BJ (cell line): ENCODE measurements at places on chromosomes 5 and 9.
A peak's percentile ranks its signal among the peaks of the same experiment; 100 is the strongest.

DNA sequence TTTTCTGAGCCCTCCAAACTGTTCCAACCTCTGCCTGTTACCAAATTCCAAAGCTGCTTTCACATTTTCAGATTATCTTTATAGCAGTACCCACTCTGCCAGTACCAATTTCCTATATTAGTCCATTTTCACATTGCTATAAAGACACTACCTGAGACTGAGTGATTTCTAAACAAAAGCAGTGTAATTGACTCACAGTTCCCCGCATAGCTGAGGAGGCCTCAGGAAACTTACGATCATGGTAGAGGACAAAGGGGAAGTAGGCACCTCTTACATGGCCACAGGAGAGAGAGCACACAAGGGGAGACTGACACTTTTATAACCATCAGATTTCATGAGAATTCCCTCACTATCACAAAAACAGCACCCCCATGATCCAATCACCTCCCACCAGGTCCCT, 105.0 kb downstream of the DTWD2 start:
- DNase-seq, result no peak

GRCh38 chr5:89350684-89351083, 467.7 kb upstream of the MEF2C start:
- no peak for DNase-seq

- no peak for DNase-seq
Measured at GRCh38 chr5:167995844-167996425, 295.5 kb upstream of the WWC1 start.

DNA sequence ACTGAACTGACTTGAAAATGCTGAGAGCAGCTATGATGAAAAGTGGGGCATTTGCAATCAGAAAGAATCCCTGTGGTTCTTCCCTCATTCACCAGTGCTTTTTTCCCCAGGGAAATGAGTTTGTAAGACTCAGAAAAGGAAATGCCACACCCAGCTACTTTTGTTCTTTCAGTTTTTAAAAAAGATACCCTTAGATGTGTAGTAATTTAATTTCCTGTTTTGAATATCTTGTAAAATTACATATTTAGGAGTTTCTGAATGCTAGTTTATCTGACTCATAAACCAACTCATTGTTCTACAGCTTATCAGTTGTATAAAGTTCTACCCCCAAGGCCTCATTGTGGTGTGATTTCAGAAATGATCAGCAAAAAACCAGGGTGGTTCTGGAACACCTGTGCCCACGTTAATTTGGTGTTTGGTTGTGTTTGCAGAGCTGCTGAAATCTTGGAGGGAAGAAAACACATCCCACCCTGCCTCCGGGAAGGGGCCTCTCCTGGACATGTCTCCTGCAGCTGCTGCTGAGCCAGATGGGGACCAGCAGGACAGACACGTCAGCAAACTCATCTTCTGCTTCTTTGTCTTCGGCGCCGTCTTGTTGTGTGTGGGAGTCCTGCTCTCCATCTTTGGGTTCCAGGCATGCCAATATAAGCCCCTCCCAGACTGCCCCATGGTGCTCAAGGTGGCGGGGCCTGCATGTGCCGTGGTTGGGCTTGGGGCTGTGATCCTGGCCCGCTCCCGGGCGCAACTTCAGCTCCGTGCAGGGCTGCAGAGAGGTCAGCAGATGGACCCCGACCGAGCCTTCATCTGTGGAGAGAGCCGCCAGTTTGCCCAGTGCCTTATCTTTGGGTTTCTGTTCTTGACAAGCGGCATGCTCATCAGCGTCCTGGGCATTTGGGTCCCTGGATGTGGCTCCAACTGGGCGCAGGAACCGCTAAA, 2.8 kb downstream of the TMEM171 start:
- DNase-seq, result peak; percentile 26

DNA sequence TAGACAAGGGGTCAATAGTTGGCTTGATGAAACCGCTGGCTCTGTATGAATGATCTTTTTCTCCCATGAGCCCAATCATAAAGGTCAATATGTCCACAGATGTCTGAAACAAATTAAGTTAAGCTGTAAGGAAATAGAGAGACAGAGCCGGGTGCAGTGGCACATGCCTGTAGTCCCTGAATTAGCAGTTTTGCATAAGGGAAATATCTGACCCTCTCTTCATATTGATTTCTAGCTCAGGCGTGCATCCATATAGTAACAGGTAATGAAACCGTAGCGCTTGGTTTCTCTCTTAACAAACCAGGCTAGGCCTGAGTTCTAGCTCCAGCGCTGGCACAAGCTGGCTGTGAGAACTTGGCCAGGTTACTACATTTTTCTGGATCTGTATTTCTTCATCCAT, 118.1 kb upstream of the ERCC6L2 start:
- no peak for DNase-seq

GRCh38 chr5:167061695-167062094, 1229.8 kb upstream of the WWC1 start:
- no peak for DNase-seq

- DNase-seq, result peak; percentile 85
Measured at GRCh38 chr5:181223058-181223728, at the start of gene TRIM41. Gene TRIM41, plus strand, starts transcription at chr5:181223281. Its CDS starts 719 bp downstream, at chr5:181224000.

DNA sequence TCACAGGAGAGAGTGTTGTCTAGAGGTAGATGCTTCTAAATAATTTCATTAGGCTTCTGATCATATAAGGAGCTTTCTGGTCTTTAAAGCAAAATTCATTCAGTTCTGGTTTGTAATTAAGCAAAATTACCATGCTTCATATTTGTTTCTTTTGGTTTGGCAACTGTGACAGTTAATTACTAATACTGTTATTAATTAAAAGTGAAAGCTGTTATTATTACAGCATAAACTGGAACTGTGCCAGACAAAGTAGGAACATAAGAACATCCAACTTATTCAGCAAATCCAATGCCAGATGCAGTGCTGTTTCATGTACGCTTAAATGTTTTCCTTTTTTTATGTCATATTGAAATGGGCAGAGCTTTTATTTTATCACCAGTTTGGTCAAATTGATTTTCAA, 70.4 kb upstream of the DAB2 start:
- DNase-seq, result no peak

DNA sequence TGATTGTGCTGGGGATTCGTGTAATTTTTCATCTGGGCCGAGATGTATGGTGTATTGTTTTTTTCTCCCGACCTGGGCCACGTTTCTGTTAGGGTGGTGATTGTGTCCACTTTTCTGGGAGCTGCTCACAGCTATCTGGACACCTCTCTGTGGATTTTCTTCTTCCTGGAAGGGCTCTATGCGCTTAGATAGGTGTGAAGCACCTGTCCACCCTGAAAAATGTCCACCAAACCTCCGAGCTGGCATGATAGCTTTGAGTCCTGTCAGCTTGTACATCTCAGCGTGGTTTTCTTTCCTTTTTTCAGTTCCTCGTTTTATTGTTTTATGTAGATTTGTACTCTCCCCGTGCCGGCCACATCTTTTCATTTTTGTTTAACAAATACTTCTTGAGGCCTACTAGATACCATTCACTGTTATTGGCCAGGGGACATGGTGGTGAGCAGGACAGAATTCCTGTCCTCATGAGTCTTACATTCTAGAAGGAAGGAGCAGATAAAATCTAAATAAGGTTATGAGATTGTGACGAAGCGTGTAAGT, 1.1 kb downstream of the UGCG start:
- DNase-seq, result no peak

- DNase-seq, result no peak
Measured at GRCh38 chr5:7014611-7015010, 301.4 kb downstream of the TENT4A start.

DNA sequence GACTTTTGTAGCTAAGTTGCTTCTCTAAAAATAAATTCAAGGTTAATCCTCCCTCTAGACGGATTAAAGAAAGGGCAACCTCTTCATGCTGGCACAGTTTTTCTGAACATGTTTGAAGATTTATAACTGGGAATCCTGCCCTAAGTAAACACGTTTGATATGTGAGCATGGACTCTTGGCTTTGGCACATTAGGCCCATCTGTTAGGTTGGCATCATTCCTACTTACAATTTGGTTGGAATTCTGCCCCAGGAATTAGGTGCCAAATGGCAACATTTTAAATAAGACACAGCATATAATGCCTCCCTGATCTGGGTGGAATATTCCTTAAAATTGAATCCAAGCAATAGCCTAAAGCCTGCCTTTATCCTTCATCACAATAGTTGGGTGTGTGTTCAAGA, 372.3 kb upstream of the CDH18 start:
- DNase-seq, result no peak

GRCh38 chr5:172640822-172641358, at the start of gene NEURL1B:
Gene NEURL1B, plus strand, starts transcription at chr5:172641263. Its CDS starts 144 bp downstream, at chr5:172641407.
- no peak for DNase-seq

DNA sequence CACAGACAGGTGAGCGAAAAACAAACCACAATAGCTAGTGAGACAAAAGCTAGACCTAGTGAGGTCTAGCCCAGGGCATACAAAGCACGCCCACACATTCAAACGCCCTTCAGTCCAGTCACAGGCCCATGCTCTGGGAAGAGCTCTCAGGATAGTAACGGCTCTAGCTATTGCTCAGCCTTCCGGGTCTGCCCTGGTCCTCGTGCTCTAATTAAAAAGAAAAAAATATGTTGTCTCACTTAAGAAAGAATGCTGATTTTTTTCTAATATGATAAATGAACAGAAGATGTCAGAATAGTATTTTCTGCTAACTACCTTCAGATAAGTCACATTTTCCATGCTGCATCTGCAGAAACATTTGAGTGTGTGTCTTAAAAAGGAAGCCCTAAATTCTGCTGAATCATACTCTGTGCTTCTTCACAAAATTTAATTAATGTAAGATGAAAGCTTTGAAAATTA, 94.5 kb downstream of the PLPP1 start:
- no peak for DNase-seq

DNA sequence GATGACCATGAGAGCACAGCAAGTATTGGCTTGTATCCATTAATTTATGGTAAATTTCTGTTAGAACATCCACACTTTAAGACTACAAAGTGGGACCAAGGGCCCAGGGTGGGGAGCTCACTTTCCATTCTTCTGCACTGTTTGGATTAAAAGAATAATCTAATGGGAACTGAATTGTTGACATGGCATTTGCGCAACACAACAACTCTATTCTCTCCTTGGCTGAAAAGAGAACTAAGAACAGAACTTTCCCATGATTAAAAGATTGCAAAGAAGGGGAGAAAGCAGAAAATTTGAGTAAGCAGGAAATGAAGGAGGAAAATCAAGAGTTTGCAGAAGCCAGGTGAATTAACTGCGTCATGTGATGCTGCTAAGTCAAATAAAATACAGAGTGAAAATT, 143.4 kb downstream of the HINT1 start:
- DNase-seq, result no peak

- DNase-seq, result no peak
Measured at GRCh38 chr5:98911280-98912040, 17.3 kb downstream of the CHD1 start.

GRCh38 chr9:131500377-131500776, 2.3 kb upstream of the POMT1 start:
- no peak for DNase-seq

DNA sequence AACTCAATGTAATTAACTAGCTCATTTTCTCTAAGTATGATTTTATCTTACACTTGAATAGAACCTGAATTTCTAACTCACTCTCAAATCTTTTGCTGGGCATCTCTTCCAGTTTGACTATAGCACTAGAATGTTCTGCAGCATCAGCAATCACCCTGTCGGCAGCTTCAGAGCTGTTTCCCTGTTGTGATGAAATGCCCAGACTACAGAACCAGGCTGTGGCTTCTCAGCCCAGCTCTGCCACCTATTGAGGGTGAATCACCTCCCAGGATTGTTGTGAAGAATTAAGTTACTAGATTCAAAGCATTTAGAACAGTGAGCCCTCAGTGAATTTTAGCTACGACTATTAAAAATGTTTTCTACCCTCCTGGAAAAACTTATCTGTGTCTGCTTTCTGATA, 90.4 kb upstream of the ANKRD55 start:
- DNase-seq, result no peak

DNA sequence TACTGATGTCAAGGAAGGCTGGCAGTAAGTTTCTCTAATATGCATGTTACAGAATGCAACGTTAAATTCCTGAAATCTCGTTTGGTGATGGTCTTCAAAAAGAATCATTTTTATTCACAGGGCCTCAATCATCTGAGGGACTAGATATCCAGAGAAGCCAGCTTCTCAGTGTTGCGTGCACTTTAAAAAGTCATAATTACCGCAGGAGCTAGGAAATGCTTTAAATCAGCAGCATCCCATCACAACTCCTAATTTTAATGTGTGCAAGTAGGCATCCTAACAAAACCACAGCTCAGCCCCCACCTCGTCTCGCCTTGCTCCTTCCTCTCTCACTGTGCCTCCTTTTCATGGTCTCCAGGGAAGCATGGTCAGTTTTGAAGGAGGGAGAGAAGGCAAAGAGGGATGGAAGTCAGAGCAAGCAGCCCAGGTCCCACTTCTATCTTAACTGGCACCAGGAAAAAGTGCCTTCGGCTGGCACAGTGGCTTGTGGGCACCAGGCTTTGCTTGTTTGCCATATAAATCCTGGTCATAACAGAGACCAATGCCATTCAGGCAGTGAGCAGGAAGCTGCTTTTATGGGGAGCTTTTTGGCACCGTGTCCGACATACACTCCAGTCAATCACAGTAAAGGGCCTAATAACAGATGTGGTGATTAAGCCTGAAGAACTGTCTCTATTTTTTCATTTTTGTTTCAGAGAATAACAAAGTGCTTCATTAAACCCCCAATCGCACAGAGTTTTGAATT, 21.4 kb downstream of the MEGF10 start:
- DNase-seq, result no peak

GRCh38 chr5:170523830-170524229, 20.0 kb downstream of the KCNIP1 start:
- no peak for DNase-seq

DNA sequence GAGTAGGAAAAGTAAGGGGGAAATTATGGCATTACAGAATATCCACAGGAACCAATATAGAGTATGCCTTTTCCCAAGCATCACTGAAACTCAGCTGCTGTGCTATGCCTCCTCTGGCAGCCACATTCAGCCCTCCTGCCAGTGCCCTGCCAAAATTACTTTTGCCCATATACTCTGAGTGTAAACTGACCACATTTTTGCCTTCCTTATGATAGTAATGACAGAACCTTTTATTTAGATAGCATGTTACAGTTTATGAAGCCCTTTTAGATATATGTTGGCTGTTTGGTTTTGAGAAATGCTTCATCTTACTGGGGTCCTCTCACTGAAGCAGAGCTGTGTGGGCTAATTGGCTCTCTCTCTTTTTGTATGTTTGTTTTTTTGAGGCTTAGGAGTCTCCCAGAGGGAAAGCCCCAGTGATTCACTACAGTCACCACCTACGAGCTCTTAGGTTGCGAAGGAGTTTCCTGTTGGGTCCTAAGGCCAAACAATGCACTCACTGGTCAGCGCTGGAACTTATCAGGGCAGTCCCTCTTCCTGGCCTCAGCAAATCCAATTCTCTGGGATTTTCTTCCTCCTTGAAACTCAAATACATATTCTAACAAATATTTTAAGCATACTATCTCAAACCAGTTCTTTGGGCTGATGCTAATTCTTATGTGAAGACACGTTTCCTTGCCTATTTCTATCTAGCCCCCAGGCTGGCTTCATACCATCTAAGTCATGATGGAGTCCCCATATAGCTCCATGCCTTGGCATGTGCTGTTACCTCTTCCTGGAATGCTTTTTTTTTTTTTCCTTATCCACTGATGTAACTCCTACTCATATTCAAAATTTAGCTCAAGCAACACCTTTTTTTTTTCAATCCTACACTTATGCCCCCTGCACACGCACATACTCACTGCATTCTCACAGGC, 3.7 kb downstream of the PHF24 start:
- no peak for DNase-seq

- no peak for DNase-seq
Measured at GRCh38 chr5:401146-402034, 41.6 kb upstream of the EXOC3 start.
